ENCODE measurements at places on chromosomes 11 and 22.

- DNase-seq = no peak
Measured at GRCh38 chr11:134531327-134532130, 119.5 kb upstream of the B3GAT1 start.

DNA sequence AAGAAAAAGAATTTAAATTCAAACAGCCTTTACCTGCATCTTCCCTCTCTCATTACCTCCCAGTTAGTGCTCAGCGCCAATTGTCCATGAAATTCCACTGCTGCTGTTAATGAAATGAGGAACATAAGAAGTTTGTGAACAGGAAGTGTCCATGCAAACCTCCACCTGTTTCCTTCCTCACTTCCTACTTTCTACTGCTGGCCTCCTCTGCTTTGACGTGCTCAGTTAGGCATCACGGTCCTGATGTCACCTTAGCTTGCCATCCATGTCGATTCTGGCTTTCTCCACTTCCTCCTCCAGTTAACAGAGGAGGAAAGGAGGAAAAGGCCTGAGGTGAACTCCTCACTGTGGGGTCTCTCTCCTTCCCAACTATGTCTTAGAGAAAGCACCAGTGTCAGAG is 26.9 kb upstream of the HTR3A start:
- DNase-seq = no peak

DNA sequence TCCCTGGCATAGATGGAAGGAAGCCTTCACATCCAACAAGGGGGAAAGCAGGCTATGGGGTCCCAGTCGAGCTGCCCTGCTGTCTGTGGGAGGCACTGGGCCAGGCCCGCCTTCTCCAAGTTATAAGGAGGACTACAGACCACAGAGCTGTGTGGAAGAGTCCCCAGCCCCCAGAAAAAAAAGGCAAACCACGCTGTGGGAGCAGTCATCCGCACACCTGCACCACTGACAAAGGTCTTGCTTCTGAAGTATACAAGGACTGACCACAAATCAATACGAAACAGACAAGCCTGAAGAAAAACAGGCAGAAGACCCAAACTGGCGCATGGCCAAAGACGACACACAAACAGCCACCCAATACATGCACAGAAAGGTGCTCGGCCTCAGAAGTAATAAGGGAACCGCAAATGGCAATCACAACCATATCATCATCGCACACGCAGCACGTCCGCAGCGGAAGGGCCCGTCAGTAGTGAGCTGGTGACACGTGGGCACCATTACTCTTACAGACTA is 384.1 kb downstream of the CTTN start:
- no peak for DNase-seq

- no peak for DNase-seq
Measured at GRCh38 chr11:61526229-61526628, 17.7 kb downstream of the LRRC10B start.

DNA sequence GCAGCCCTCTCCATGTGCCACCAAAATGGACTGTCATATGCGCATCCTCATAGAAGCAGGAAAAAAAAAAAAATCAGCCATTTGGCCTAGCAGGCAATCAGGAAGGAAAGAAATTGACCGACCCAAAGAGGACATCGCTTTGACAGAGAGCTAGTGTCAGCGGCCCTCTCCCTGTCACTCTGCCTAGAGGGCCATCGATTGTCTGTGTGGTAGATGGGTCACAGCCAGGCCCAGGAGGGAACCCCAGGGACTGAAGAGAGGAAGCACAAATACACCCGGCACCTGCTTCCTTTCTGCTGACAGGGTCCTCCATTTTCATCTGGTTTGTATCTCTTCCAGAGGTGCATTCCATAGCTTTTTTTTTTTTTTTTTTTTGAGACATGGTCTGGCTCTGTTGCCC is 21.8 kb downstream of the VPS37C start:
- DNase-seq = no peak

- DNase-seq = no peak
Measured at GRCh38 chr22:31538815-31539214, 42.5 kb downstream of the SFI1 start.

DNA sequence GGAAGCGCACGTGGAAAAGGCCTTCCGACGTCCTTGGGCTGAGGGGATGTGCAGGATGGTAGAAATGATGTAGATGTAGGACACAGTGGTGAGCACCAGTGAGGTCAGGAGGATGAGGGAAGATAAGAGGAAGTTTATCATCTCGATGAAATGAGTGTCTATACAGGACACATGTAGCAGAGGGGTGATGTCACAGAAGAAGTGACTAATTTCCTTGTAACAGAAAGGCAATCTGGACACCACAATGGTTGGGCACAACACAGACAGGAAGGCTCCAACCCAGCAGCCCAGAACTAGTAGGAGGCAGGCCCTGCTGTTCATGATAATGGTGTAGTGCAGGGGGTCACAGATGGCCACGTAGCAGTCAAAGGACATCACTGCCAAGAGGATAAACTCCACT is 35.0 kb upstream of the OR6M1 start:
- DNase-seq = no peak

GRCh38 chr11:9276571-9276970 is 11.4 kb upstream of the DENND5A start:
- DNase-seq = no peak

DNA sequence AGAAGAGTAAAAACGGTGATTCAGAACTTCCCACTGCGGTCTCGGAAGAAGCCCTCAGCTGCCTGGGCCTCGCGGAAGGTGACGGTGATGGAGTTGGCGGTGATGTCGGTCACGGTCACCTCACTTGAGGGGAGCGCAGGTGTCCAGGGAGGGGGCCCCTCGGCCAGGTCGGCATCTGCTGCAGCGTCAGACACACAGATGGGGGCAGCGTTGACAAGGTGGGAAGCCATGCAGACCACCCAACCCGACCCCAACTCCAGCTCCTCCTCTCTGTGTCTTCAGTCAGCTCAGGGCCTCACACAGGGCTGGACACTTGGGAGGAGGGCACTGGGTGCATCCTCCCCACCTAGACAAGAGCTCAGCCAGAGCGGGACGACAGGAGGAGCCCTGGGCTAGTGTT is 18.6 kb downstream of the CBX7 start:
- DNase-seq = no peak

GRCh38 chr11:118565051-118565450 is 680 bp downstream of the IFT46 start:
- peak; percentile 64 for DNase-seq

DNA sequence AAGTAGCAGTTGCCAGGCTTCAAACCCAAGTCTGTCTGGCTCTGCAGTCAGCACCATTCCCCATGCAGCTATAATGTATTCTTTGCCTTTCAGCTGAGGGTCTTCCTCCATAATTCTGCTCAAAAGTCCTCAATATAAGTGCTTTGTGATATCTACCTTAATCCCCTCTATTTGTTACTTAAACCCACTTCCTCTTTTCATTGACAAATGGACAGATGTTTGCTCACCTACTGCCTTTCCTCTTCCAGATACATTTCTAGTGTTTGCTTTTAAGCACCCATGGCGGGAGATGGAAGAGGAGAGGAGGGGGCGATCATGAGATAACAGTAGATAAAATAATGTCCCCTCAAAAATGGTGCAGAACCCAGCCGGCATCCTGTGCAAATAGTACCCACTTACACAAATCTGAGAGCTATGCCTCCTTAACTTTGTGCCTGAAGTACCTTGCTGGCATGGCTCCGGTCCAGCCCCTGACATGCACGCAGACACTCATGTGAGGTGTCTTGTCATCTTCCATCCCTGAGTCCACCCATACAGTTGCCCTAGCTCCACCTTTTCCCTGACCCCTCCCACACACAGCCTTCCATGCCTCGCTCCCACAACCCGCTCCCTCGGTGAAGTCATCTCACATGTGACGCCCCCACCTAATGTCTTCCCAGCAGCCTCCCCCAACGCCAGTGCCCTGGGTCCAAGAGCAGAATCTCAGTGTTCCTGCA is 109.6 kb downstream of the TRIM29 start:
- no peak for DNase-seq

DNA sequence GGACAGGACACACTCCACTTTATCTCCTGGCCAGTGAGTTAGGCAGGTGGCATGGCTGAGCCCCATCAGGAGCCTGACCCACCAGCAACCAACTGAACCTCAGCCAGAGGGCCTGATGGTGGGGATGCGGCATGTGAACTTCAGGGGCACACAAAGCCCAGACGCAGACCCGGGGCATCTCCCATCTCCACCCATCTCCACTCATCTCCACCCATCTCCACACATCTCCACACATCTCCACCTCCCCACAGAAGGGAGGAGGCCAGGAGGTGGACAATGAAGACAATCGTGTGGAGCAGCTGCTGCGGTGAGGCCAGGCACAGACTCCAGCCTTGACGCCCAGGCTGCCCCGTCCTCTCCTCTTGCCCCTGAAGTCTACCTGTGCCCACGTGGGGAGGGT is 340.8 kb downstream of the CTTN start:
- DNase-seq = no peak

GRCh38 chr11:104043678-104044239 is 7.3 kb downstream of the DDI1 start:
- DNase-seq = no peak

- DNase-seq = no peak
Measured at GRCh38 chr11:63764679-63765647, 3.6 kb downstream of the ZFTA start.

DNA sequence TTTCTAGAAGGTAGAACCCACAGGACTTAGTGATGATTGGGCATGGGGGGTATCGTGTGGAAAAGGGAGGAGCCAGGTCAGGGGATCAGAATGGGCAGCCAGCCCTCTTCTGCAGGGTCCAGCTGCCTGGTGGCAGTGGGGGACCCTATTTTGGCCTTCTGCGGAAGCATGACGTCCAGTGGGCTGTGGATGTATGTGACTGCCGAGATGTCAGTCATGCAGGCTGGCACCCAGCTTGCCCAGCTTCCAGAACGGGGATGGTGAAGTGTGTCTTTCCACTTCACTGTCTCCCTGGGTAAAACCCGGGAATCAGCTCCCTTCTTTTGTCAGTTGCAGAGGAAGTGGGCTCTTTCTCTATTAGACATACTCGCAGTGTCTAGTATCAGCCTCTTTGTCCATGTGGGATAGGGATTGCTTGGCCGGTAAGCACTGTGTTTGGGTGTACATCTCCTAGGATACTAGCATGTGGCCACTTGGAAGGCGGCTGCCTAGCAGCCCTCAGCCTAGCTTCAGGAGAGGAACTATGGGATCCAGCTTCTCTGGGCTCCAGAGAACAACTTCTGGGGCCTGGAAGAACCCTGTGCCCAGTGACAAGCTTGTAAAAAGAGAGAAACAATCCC is 51.4 kb downstream of the GRIK4 start:
- DNase-seq = no peak

DNA sequence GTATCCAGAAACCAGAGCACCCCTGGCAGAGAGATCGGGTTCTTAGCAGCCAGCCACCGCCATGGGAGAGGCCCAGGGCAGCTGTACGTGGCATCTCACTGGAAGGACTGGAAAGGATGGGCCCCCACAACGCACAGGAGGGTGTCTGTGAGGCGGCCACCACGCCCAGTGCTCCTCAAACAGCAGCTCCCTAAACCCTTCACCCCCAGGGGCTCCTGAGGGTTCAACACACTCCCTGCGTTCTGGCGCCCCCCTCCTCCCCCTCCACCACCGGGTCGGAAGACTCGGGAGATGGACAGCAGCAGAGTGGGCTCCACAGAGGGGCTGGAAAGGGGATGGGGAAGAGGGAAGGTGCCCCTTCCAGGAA is 1.1 kb downstream of the MAPK12 start:
- DNase-seq = peak; percentile 37

GRCh38 chr11:86673872-86674750 is 1.7 kb upstream of the ME3 start:
- no peak for DNase-seq

- peak; percentile 49 for DNase-seq
Measured at GRCh38 chr11:12841946-12842630, 167.0 kb upstream of the RASSF10 start.

DNA sequence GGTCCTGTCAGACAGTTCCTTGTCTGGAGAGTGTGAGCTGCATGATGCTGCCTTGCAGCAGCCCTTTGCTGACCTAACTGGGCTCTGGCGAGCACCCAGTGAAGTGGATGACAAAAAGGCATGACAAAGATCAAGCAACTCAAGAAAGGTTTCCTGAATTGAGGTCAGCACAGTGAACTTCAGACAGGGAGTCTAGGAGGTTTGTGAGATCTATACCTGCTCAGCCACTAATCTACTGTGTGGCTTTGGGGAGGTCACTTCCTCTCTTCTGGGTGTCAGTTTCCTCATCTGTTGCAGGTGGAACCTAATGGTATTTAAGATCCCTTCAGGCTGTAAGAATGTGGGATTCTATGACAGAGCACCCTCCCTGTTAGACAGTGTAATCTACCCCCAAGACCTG is 213.9 kb upstream of the NARS2 start:
- DNase-seq = no peak

GRCh38 chr22:42933485-42934091 is 76.5 kb upstream of the ARFGAP3 start:
- DNase-seq = peak; percentile 83

DNA sequence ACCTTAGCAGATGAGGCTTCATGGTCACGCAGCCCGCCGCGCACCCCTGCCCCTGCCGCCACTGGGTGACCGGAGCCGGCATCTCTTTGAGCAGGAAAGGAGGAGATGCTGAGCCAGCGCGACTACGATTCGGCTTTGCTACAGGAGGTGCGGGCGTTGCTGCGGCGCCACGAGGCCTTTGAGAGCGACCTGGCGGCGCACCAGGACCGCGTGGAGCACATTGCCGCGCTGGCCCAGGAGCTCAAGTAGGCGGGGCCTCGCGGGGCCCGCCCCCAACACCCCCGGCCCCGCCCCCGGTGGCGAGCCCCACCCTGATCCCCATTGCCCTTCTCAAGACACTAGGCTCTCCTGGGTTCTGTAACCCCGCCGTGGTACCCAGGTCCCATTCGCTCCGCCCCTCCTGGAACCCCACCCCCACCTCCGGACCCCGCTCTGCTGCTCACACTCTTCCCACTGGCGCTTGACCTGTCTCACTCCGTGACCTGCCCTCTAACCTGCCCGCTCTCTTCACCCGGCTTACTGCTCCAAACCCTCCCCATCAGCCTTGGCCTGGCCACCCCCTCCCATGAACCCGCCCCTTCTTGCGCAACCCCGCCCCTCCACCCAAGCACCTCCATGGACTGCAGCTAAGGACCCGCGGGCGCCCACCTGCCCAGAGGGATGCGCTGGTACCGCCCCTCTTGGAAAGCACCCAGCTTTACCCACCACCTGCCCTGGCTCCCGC is 9.1 kb downstream of the CTSF start:
- peak; percentile 51 for DNase-seq

GRCh38 chr22:33605666-33606065 is 314.6 kb downstream of the LARGE1 start:
- no peak for DNase-seq

DNA sequence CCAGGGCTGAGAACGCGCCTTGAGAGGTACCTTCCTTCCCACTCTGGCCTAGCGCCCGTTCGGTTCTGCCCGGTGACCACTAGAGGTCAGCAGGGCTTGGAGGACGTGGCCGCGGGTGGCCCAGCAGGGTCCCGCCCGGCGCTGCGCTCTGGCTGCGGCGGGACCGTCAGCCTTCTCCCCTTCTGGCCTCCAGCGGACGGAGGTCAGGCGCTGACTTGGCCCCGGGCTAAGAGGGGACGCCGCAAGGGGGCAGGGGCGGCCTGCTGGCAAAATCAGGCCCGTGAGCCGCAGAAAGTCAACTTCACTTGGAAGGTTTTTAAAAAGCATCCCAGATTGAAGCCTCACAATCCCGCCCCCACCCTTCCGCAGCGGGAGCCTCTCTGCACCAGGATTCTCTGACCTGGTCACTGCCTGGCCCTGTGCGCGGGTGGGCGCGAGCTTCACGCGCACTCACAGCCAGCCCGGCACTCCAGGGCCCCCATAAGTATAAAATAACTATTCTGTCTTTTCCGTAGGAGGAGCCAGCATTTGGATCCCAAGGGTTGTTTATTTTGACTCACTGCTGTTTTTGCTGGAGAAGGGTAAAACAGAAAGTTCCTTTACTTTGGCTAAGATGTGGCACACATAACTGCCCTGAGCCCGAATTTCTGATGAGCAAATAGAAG is 23.2 kb upstream of the ZBTB16 start:
- DNase-seq = peak; percentile 87

- no peak for DNase-seq
Measured at GRCh38 chr22:31867386-31868153, 76.8 kb upstream of the YWHAH start.
